Activated CD4-positive, alpha-beta memory T cell treated with anti-CD3 and anti-CD28 coated beads, Interleukin-2, amount 10 ng/mL, durations not matched to agents 7 days and 5 days (primary cell): ENCODE measurements at places on chromosomes 2 and 18.
A peak's percentile ranks its signal among the peaks of the same experiment; 100 is the strongest.

GRCh38 chr2:121435790-121436189, 94.9 kb upstream of the RNU4ATAC start:
- DNase-seq: no peak

DNA sequence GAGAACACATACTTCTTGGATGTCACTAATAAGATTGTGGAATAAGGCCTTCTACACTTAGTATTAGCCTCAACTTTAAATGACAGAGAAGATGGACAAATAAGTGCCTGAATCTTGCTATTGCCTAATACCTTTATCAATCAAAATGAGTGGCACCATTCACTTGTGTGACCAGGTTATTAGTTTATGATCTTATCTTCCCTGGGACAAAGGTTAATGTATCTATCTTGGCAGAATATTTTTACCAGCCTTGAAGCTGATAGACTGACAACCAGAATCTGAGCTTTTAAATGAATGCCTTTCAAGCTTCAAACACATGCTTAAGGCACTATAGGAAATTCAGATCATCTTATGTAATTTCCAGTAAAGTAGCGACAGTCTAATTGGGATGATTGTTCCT, 202.9 kb downstream of the CCDC85A start:
- no peak for DNase-seq

DNA sequence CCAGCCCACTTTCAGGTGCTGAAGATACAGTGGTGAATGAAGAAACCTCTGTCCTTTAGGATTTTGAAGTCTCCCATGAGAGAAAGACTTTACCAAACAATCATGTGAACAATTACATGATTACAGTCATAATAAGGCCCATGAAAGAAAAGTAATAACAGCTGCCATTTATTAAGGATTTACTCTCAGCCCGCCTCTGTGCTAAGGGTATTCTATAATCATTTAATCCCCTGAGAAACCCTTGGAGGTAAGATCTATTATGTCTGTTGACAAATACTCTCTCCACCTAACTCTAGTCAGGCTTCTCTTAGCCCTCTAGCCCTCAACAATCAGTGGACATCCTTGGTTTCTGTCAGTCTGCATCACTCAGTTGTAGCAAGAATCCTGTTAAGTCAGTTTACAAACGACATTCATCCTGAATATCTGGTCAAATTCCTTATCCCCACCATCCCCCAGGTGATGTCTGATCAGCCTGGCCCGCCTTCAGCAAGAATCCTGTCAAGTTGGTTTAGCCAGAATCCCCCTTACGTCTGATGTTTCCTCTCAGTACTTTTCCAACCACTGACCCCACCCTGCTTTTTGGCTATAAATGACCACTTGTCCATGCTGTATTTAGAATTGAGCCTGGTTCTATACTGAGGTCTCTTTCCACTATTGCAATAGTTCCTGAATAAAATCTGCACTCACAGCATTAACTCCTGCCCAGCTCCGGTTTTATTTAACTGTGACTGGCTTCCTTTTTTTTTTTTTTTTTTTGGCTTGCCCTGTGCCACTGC, 12.2 kb upstream of the SOCS6 start:
- no peak for DNase-seq

- no peak for DNase-seq
Measured at GRCh38 chr2:229610872-229611271, 103.5 kb downstream of the DNER start.

DNA sequence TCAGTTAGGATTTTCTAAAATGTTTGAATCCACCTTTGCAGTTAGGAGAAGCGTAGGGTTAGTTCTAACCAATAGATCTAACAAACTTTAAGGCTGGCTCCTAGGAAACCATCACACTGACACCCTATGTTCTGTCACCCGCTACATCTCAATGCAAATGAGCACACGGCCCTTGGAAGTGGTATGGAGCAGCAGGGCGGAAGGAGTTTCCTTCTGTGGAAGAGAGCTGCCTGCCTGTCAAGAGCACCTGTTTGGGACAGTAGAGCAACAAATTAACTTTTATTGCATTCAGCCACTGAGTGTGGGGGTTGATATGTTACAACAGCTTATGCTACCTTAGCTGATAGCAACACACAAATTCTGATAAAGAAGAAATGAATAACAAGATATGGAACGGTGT, 306.9 kb upstream of the RAB6C start:
- no peak for DNase-seq

- no peak for DNase-seq
Measured at GRCh38 chr2:117335967-117336366, 478.5 kb upstream of the DDX18 start.

DNA sequence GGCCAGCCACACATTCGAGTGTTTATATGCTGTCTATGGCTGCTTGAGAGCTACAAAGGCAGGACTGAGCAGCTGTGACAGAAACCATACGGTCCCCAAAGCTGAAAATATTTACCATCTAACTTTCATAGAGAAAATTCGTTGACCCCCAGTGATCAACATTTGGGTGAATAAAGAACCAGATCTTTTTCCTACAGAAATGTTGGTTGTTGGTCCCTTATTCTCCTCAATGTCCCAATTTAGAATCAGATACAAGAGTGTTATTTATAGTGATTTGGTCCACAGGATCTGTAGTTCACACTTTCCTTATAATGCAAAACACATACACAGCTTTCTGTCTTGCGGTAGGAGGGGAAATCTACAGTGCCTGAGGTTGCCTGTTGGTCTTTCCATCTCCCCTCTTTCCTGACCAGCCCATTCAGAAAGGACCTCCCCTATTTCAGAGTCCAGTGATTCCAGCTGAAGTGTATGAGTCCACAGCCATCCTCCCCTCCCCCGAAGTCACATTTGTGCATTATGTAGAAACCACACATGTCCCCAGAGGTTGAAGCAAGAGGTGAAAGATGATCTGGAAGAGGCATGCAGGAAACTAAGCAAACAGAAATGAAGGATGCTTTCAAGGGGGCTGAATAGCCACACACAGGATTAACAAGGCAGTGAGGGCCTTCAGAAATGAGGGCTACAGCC, 61.9 kb downstream of the SPRED2 start:
- DNase-seq: no peak

- DNase-seq: no peak
Measured at GRCh38 chr2:99035920-99036319, 99.9 kb upstream of the CRACDL start.

- no peak for DNase-seq
Measured at GRCh38 chr2:100592226-100592625, 29.4 kb downstream of the PDCL3 start.

- no peak for DNase-seq
Measured at GRCh38 chr18:36692921-36693332, 135.9 kb downstream of the TPGS2 start.

- no peak for DNase-seq
Measured at GRCh38 chr2:110755491-110756078, 23.2 kb downstream of the ACOXL start.

DNA sequence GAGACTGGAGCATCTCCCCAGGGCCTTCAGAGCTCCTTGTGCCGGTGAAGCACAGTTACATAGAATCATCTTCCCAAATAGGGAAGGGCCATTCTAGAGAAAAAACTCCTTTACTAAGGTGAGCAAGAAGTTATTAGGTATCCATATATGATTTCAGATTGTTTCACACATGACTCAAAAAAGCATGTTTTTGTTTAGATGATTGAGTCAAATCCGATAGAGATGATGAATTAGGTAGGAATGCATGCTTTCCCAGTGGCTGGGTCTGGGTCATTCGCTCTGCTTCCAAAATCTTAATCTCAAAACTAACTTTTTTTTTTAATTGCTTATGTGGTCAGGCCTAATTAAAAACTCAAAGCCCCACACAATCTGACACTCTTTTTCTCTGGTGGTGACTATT, 3.8 kb downstream of the NT5C1B start:
- DNase-seq: no peak

- DNase-seq: no peak
Measured at GRCh38 chr2:26139269-26140183, 33.4 kb upstream of the GAREM2 start.

GRCh38 chr2:223306371-223306770, 254.4 kb downstream of the KCNE4 start:
- no peak for DNase-seq

DNA sequence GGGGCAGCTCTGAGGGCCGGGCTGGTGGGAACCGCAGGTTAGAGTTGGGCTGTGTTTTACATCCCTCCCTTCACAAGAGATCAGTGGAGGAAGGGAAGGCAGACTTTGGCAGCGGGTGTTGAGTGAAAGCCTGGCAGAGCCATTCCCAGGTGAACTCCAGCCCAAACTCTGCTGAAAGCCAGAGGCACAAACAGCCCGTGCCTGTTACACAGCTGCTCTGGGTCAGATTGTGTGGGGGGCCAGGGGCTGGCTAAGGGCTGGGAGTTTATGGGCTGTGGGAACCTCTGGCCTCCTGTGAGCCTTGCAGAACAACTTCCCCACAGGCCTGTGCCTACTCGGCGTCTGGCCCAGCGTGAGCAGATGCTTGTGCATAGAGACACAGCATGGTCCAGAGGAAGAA, 286.8 kb downstream of the CLIP4 start:
- no peak for DNase-seq

- no peak for DNase-seq
Measured at GRCh38 chr18:2654169-2654927, 1.2 kb upstream of the SMCHD1 start.

- DNase-seq: no peak
Measured at GRCh38 chr2:146633159-146633558, 1211.7 kb upstream of the ACVR2A start.

- no peak for DNase-seq
Measured at GRCh38 chr2:231522418-231523180, 7.6 kb downstream of the NMUR1 start.

DNA sequence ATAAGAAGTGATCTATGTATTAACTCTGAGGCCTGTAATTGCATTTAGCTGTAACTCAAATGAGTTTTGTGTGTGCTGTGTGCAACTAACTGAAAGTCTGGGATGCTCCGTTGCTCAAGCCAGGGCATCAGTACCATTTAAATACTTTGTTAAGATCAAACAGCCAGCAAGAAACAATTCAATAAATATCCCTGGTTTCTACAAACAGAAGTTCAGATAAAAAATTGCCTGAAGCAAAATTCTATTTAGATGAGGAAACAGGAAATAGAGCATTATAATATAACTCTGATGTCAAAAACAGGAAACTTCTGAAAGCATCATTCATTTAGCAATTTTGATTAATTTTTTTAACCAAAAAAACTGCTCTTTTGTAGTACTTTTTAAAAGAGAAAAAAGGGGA, 18.9 kb upstream of the SLC38A11 start:
- DNase-seq: no peak

- no peak for DNase-seq
Measured at GRCh38 chr2:99771681-99772333, 282.0 kb upstream of the REV1 start.

DNA sequence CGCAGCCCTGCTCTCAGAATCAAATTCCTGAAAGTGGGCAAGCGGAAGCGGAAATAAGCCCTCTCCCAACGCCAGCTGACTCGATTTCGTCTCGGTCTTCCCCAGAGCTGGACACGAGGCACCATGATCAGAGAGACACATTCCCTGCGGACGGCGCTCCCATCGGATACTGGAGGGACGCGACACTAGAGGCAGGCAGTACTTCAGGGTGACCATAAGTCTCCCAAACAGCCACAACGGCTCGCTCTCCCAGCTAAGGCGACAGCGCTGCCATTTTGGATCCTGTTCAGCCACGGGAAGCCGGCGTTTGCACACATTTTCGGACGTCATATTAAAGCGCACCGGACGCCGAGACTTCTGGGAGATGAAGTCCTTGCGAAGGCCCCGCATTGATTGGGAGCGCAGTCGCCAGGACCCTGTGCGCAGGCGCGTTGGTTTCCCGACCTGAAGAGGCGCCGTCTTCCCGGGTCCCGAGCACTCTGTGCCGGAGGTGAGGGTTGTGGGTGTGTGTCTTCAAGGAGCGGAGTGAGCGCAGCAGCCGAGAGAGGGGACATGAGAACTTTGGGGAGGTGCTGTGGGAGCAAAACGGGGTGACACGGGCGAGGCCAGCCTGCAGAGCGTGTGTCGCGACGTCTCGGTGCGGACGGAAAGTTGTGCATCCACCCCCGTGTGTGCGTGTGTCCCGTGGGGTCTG, at the start of gene ZNF2:
Gene ZNF2 (plus strand): TSS at position 439 of the 694 bp plus-strand sequence. CDS start 10,418 bp downstream, outside the sequence.
- DNase-seq: peak; percentile 97

DNA sequence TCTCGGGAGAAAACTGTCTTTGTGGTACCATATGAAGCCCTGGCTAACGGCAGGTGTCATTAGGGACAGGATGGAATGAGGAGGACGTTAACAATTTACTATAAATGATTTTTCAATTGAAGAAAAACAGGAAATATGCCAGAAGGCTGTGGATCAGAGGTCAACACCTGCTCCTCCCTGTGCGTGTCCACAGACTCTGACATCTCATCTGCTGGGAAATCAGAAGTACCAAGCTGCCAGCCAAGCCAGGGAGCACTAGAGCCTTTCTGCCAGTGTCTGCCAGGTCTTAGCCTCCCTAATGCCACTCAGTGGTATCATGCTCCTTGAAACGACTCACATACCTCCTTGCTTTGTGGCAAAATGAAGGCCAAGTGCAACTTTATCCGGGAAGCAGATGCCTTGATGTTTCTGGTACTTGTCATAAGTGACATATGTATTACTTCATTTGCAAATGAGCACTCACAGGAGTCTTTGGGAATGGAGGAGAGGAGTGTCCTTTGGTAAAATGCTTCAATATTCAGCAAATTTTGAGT, 541.1 kb downstream of the SATB2 start:
- DNase-seq: no peak

- DNase-seq: no peak
Measured at GRCh38 chr2:70283500-70284191, 9.9 kb downstream of the SNRPG start.

DNA sequence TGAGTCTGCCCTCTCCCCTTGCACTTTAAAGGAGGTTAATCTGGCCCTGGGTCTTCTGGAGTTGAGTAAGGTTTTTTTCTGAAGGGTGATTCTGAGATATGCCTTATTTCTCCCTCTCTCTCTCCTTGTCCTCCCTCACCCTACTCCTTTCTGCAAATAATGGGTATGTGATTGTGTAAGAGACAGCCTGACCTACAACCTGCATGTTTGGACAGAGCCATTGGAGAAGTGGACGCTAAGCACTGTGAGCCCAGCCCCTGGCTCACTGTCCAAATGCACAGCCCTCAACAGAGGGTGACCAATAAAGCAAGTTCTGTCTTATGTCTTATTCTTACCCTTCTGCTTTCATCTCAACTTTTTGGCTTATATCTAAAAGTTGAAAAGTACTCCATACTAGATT, 71.5 kb downstream of the SPP2 start:
- no peak for DNase-seq

DNA sequence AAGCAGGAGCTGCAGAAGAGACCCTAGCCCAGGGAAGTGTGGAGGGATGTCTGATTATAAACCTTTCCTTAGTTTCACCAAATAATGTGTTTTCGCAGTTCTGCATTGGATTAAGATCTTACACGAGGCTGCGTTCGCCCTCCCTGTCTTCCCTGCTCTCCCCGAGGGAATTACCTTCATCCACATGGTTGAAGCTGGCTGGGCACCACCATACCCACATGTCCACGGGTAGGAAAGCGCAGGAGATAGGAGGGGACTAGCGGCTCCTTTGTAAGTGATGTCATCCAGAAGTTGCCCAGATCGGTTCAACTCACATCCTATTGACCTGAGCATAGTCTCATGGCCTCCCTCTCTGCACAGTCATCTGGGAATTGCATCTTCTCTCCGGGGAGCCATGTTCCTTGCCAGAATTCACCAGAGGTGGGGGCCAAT, 1.1 kb downstream of the TTL start:
- peak; percentile 21 for DNase-seq
